PC-3 (cell line): ENCODE measurements at places on chromosomes 12 and 14.

- H3K4me3 ChIP-seq, result no peak overlapping the region
- no peak overlapping the region for H3K27ac ChIP-seq
- no peaks in the 10 kb centered on the region for H3K36me3 ChIP-seq
- H3K4me1 ChIP-seq, result 0 out of 2 replicates have a peak, but pooled peaks cover 5% of the 10 kb centered on the region
- no peaks in the 10 kb centered on the region; the same call in 1 of the 2 replicates for H3K27me3 ChIP-seq
- DNase-seq, result no peak
Measured at GRCh38 chr12:7073946-7074345, 13.4 kb downstream of the C1S start.

DNA sequence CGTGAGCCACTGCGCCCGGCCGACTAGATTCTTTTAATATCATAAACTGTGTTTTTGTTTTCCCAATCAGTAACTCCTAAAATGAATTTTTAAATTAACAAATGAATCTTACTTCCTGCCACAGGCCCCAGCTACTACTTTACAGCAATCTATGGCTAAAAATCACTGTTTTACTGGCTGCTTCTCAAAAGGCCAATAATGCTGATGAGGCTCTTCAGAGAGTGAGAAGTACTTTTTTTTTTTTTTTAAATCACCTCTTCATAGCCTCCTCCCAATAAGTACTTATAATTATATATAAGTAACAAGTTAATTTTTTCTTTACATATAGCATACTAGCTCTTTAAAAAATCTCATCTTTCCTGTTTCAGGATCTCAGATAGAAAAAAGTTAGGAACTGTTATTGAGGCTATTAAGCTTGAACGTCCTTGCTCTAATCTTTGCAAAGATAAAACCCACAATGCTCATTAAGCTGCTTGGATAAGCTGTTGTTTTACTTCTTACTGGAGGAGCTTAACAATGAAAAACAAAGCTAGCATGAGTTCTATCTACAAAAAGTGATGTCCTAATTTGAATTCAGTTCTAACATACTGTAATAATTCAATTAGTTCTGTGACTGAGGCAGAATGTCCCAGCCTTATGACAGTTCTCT lies 12.8 kb upstream of the WDR20 start:
- no peak for DNase-seq
- H3K36me3 ChIP-seq, result 0 out of 2 replicates have a peak, but pooled peaks cover 3% of the 10 kb centered on the region
- H3K27me3 ChIP-seq, result no peaks in the 10 kb centered on the region
- peak overlapping the region; percentile 91; the same call in 1 of the 2 replicates for H3K27ac ChIP-seq

GRCh38 chr12:95100264-95101190 lies 27.1 kb upstream of the NR2C1 start:
- peaks cover 14% of the 10 kb centered on the region for H3K36me3 ChIP-seq
- no peak for DNase-seq
- H3K27ac ChIP-seq, result no peak overlapping the region
- no peaks in the 10 kb centered on the region for H3K27me3 ChIP-seq
- peaks cover 74% of the 10 kb centered on the region for H3K4me1 ChIP-seq

DNA sequence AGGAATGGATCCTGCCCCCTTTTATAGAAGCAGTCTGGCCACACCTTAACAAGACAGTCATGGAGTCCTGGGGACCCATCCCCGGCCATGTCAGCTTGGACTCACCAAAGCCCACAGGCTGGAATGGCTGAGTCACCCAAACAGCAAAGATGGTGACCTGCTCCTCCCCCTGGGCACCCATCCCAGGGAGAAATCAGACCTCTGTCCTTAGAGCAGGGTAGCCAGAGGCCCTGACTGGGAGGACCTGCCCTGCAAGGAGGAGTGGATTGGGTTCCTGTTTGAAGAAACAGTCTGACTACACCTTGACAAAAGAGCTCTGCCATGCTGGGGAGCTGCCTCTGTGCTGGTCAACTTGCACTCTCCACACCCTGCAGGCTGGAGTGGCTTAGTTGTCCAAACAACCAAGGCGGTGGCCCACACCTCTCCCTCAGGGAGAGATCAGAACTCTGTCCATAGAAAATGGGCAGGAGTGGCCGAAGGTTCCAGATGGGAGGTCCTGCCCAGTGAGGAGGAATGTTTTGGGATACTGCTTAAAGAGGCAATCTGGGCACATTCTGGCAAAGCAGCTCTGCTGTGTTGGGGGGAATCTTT lies 16.6 kb downstream of the MGP start:
- no peaks in the 10 kb centered on the region for H3K36me3 ChIP-seq
- peaks cover 11% of the 10 kb centered on the region; the same call in 1 of the 2 replicates for H3K4me1 ChIP-seq
- H3K27me3 ChIP-seq, result no peaks in the 10 kb centered on the region
- peak; percentile 68 for DNase-seq

DNA sequence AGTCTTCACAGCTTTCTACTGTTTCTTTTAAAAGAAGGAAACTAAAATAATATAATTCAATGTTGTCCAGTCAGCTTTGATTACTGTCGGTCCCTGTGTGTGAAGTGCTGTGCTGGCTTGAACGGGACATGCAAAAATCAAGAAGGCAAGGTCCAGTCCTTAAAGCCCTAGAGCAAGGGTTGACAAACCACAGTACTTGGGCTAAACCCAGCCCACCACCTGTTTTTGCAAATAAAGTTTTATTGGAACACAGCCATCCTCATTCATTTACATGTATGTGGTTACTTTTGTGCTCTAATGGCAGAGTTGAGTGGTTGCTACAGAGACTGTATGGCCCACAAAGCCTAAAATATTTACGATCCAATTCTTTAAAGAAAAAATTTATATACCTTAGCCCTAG lies 41.2 kb upstream of the TCL1B start:
- H3K36me3 ChIP-seq, result no peaks in the 10 kb centered on the region
- no peak overlapping the region for H3K4me3 ChIP-seq
- DNase-seq, result no peak

GRCh38 chr12:124432376-124432775 lies 135.0 kb downstream of the NCOR2 start:
- DNase-seq, result no peak
- H3K36me3 ChIP-seq, result peaks cover 3% of the 10 kb centered on the region; the same call in 1 of the 2 replicates
- H3K27ac ChIP-seq, result no peak overlapping the region
- no peaks in the 10 kb centered on the region for H3K4me1 ChIP-seq
- no peak overlapping the region for H3K4me3 ChIP-seq
- no peaks in the 10 kb centered on the region for H3K27me3 ChIP-seq

DNA sequence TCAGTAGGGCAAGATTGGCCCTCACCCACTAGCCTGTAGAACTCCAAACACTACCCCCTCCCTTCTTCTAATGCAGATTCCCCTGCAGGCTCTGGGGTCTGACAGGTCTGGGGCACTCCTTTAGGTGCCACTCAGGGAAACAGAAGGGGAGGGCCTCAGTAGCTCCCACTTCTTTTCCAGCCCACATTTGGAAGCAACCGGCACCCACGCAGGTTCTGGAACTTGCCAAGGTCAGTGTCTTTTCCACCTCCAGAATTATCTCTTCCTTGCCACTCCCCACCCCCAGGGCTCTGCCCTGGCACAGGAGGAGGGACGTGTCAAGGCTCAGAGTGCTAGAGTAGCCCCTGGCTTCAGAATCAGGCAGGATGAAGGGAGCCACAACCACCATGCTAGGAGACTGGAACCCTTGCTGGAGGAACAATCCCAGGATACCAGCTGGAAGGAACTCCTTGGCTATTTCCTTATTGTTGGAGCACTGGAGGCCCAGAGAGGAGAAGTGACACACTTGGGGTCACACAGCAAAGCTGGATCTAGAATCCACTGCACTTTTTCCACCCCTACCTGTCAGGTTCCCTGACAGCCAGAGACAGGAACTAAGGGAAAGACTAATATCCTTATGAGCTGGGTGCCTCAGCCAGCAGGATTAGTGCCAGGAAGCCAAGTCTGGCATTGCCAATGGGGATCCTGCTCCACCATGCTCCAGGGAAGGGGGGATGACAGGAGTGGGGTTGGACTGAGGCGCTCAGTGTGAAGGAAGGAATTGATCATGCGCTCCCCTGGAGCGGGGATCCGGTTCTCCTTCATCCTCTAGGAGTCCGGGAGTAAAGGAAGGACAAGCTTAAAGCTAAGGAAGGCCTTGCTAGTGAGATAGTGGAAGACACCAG lies 1.8 kb upstream of the FIGNL2 start:
- H3K4me3 ChIP-seq, result no peak overlapping the region
- H3K4me1 ChIP-seq, result no peaks in the 10 kb centered on the region
- DNase-seq, result no peak
- H3K27me3 ChIP-seq, result peaks cover 10% of the 10 kb centered on the region; the same call in 1 of the 2 replicates

GRCh38 chr12:111169456-111169855 lies 199.4 kb downstream of the PHETA1 start:
- no peak for DNase-seq
- H3K36me3 ChIP-seq, result no peaks in the 10 kb centered on the region
- no peak overlapping the region for H3K4me3 ChIP-seq
- peaks cover 82% of the 10 kb centered on the region for H3K27me3 ChIP-seq
- peaks cover 7% of the 10 kb centered on the region for H3K4me1 ChIP-seq

GRCh38 chr12:50524621-50525020 lies 19.8 kb downstream of the DIP2B start:
- no peak overlapping the region for H3K27ac ChIP-seq
- H3K4me1 ChIP-seq, result peaks cover 36% of the 10 kb centered on the region
- peaks cover 12% of the 10 kb centered on the region for H3K36me3 ChIP-seq

GRCh38 chr14:75566321-75566720 lies 12.1 kb upstream of the FLVCR2 start:
- peak; percentile 65 for DNase-seq
- H3K4me1 ChIP-seq, result peaks cover 11% of the 10 kb centered on the region
- H3K36me3 ChIP-seq, result no peaks in the 10 kb centered on the region
- H3K4me3 ChIP-seq, result no peak overlapping the region
- no peak overlapping the region for H3K27ac ChIP-seq
- no peaks in the 10 kb centered on the region for H3K27me3 ChIP-seq

- H3K4me3 ChIP-seq, result no peak overlapping the region
- H3K27ac ChIP-seq, result no peak overlapping the region
- DNase-seq, result no peak
- H3K4me1 ChIP-seq, result peaks cover 16% of the 10 kb centered on the region
- H3K36me3 ChIP-seq, result no peaks in the 10 kb centered on the region
Measured at GRCh38 chr12:104866291-104866690, 91.8 kb downstream of the SLC41A2 start.

- H3K27ac ChIP-seq, result peak overlapping the region; percentile 63
- H3K27me3 ChIP-seq, result no peaks in the 10 kb centered on the region
- H3K4me3 ChIP-seq, result peak overlapping the region; percentile 29; the same call in 1 of the 2 replicates
- peaks cover 30% of the 10 kb centered on the region for H3K4me1 ChIP-seq
Measured at GRCh38 chr12:57899010-57899662, 42.2 kb upstream of the ATP23 start.

- H3K27me3 ChIP-seq, result no peaks in the 10 kb centered on the region
- no peaks in the 10 kb centered on the region for H3K4me1 ChIP-seq
- H3K4me3 ChIP-seq, result no peak overlapping the region
- DNase-seq, result peak; percentile 82
- H3K27ac ChIP-seq, result no peak overlapping the region
Measured at GRCh38 chr14:73173092-73173735, 36.9 kb downstream of the PSEN1 start.

DNA sequence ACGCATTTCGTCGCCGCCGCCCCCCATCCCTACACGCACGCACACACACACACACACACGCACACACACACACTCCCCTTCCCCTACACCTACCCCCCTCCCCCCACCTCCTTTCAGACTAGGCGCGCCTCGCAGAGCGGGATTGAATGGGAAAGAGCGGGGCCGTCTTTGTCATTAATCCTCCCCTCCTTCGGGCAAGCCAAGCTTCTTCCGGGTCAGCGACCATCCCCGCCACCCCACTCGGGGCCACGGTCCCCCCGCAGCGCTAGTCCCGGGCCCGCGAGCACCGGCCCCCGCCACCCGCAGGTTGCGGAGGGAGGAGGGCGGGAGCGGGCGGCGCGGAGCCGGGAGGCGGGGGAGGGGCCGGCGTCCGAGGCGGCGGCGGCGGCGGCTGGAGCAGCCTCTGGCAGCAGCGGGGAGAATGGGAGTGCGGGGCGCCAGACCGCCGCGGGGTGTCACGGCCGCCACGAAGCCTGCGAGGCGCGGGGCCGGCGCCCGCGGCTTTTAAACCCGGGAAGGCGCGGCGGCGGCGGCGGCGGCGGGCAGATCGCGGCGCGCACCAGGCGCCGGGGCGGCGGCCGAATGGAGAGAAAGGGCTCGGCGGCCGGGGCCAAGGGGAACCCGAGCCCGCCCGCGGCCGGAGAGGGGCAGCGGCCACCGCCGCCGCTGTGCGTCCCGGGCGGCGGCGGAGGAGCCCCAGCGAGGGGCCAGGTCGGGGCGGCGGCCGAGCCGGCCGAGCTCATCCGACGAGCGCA lies at the start of gene TTC9:
TSS of gene TTC9 (plus strand) at position 369 of the 755 bp plus-strand sequence. CDS start at position 583, 214 bp downstream.
- H3K36me3 ChIP-seq, result no peaks in the 10 kb centered on the region
- peak; percentile 8 for DNase-seq
- H3K4me1 ChIP-seq, result peaks cover 13% of the 10 kb centered on the region; the same call in 1 of the 2 replicates
- no peak within 1 kb of the TSS for H3K27ac ChIP-seq
- peak within 1 kb of the TSS; percentile 85 for H3K4me3 ChIP-seq

- H3K4me3 ChIP-seq, result peak overlapping the region; percentile 15; the same call in 1 of the 2 replicates
- H3K4me1 ChIP-seq, result peaks cover 52% of the 10 kb centered on the region
- H3K27ac ChIP-seq, result peak overlapping the region; percentile 88
- DNase-seq, result peak; percentile 30
- H3K36me3 ChIP-seq, result no peaks in the 10 kb centered on the region
Measured at GRCh38 chr14:32011225-32011624, 65.9 kb upstream of the ARHGAP5 start.

DNA sequence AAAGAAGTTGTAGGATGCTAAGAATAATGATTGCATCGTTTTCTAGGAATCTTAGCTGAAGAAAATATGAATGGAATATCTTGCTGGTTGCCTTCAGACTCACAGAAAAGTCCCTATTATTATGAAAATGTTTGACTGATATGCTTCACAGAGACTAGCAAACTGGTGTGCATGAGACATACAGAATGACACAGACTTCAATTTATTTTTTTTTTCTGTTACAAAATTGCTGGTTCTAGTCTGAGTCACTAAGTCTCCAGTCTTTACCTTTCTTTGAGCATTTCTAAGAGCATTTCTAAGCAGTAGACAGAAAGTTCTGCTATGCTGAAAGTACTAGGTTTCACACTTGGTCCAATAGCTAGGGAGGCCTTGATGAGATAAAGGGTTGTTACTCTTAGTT lies 377.6 kb upstream of the ATP2B1 start:
- peak overlapping the region; percentile 27 for H3K27ac ChIP-seq
- H3K4me3 ChIP-seq, result no peak overlapping the region
- H3K27me3 ChIP-seq, result no peaks in the 10 kb centered on the region

DNA sequence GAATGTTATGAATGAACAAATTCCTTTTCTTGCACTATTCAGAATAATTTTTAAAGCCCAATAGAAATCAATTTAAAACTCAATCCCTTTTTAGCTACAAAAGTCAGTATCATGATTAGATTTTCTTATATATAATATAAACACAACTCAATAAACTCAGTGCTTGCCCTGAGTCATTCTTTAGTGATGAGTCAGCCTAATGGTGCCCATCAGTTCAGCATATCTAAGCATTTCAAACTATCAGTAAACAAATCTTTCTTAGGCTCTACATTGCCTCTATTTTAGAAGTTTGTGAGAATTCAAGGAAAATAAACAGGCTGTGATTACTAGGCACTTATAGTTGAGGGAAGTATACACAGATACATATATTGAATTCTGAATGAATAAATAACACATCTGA lies 179.6 kb downstream of the NELL2 start:
- peaks cover 3% of the 10 kb centered on the region; the same call in 1 of the 2 replicates for H3K27me3 ChIP-seq
- H3K4me3 ChIP-seq, result no peak overlapping the region
- no peak overlapping the region for H3K27ac ChIP-seq
- H3K36me3 ChIP-seq, result no peaks in the 10 kb centered on the region

GRCh38 chr14:63438065-63438757 lies 105.0 kb downstream of the PPP2R5E start:
- H3K27ac ChIP-seq, result peak overlapping the region; percentile 80
- no peaks in the 10 kb centered on the region for H3K36me3 ChIP-seq
- peak overlapping the region; percentile 56 for H3K4me3 ChIP-seq
